ENCODE measurements at places on chromosomes 7 and 10.
A peak's percentile ranks its signal among the peaks of the same experiment; 100 is the strongest.

DNA sequence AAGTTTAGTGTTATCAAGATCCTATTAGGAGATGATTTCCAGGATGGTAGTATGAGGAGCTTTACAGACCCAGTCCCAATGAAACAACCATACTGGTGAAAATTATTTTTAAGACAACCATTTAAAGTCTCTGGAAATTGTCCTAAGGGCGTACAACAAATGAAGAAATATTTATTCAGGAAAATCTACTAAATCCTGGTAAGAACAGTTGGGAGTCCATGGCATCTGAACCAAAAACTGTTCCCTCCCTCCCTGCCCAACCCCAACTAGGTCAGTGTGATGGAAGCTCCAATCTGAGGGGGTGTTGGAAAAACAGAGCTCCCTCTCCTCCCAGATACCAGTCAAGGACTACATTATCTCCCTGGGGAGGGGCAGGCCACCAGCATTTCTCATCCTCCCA lies 74.7 kb upstream of the MKLN1 start:
- no peak for DNase-seq

DNA sequence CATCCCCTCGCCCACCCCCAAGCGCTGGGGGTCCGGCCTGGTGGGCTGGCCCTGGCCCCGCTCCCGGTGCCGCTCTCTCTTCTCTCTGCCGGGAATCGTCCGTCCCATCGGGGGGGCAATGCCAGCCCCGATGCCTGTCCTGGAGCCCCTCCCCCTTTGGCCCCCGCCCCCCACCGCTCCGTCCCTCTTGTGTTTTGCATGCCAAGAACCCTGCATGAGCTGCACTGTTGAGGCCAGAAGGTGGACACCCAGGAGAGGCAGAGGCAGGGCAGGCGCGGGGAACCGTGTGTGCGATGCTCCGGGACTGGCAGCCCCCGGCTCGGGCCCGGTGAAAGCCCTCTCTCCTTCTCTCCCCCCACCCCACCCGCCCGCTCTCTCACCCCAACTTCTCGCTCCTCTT lies 22.1 kb upstream of the HSPB1 start:
- DNase-seq, result peak; percentile 83

- DNase-seq, result peak; percentile 16
Measured at GRCh38 chr7:111743244-111743847, 181.1 kb upstream of the IMMP2L start.

DNA sequence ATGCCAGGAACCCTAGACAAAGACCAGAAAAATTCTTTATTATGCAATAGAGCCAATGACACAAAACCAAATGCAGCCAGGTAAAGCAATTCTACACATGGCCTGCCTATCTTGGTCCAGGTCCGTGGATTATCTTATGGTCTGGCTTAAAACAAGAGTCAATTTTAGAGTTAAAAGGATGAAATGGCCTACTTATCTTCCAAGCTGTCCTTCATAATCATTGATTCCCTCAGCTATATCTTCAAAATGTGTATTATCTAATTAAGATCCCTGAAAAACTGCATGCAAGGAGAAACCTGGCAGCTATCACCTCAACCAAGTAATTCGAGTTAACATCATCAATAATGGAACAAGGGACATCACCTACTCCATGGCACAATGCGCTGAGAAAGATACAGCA lies 479.4 kb upstream of the NRP1 start:
- no peak for DNase-seq

- peak; percentile 97 for DNase-seq
Measured at GRCh38 chr7:157690833-157691585, 354.2 kb downstream of the DNAJB6 start.

- DNase-seq, result no peak
Measured at GRCh38 chr7:1975179-1975578, 257.6 kb downstream of the MAD1L1 start.

DNA sequence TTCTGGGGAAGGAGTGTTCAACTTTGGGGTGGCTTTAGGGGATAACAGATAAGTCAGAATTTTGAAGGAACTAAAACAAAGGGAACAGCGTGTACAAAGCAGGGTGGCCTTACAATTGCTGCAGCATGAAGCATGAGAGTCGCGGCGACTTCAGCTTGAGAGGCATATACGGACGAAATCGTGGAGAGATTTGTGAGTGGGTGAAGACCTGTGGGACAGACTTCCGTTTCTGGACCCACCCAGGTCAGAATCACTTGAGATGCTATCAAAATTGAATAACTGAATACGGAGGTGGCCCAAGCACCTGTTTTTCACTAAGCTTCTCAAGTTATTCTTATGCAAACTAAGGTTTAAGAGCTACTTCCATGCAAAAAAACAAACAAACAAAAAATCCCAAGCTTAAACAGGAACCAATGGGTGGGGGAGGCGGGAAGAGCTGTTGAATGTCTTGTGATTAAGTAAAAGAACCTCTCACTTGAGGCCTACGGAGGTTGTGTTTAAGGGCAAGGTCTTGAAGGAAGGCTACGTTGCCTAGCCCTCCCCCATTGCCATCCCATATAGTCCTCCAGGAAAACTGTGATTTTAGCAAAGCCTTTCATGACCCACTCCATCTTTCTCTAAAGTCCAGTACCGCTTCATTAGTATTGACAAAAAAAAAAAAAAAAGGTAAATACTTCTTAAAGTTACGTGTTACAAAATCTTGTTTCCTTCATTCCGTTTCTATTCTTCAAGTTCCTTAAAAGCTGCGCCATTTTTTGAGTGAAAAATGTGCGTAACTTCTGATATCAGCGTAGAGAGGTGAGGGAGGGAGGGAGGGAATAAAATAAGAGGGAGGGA lies 1.3 kb upstream of the TRIM24 start:
- peak; percentile 76 for DNase-seq

DNA sequence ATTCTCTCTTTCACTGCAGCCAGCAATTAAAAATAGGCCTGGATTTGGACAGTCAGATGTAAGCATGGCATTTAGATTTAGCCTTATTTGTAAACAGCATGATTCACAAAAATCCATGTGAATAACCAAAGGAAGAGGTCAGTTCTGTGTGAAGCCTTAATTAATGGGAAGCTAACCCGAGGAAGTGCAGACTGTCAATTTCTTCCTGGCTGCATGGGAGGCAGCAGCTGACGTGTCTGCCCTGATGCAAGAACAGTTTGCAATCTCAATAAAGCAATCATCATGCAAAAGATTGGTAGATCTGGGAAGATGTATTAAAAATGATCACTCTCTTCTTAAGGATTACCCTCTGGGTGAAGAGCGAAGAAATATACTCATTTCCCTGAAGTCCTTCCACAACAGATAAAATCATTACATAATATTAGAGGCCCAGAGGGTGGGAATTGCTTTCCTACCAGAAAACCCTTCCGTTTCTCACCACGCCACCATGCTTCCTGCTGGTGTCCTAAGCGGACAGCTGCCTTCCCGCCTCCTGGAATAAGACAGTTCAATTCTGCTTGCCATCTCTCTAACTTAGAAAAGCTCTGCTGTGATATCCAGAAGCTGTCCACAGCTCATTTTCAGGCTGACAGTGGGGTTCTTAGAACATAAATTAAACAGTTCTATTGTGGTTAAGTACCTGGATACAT lies 526.7 kb upstream of the NRP1 start:
- no peak for DNase-seq

DNA sequence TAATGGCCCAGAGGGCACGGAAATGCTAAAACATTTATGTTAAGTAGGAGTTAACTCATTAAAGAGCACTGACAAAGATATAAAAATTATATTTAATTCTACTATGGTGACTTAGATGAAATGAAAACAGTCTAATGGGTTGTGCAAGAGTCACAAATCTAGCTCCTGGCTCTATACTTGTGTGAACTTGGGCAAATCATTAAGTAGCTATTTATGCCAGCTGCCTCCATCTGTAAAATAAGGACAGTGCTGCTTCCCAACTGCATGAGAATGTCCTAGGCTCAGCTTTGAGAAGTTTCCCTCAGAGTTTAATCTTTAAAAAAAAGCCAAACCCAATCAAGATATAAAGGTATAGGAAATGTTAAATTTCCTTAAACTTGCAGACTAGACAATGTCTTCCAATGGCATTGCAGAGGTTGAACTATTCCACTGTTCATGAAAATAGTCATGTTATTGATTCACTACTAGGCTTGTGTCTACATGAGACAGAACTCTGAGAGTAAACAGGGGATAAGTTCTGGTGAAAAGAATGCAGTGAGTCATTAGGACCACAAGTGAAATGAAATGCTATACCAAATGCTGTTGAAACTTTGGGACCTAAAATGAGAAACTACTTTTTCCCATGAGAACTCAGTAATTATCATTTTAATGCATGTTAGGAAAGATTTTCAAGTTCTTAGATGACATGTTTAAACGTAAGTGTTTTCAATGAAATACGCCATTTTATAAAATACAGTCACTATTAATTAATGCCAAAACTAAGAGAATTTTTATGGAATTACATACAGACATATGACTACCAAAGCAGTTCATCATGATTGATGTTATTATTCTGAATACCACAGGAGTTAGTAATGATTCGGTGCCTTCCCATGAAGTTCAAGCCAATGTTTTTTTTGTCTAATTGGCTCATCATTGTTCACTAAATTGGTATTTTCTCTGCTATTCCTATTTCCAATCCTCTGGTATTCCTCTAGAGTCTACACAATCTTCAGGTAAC lies 84.2 kb downstream of the CDK6 start:
- no peak for DNase-seq

GRCh38 chr10:13624630-13625029 lies 37.9 kb downstream of the PRPF18 start:
- no peak for DNase-seq

DNA sequence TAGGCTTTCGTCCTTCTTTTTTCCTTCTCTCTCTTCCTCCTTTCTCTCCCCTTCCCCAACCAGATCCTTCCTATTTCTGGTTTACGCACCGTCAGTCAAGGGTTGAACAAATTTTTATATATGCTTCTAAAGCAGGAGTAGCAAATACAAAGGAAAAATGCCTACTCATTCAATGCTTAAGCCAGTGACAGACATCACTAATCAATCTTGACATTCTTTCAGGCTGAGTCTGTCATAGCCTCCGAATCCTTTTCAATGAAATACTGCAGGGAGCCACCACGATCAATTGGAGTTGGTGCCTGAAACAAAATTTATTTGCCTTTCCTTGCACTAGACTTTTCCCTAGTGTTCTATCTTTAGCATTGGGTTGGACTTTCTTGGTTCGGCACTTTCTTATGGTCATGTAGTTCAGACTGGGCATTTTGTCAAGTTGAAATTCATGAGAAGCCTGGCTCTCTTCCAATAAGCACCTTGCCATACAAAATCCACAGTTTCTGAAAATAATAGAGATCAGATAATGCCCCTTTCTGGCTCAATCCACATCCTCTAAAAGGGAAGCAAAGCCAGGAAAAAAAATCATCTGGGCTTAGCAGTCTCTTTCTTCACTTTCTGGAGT lies 239.5 kb upstream of the PLXNA4 start:
- DNase-seq, result no peak

DNA sequence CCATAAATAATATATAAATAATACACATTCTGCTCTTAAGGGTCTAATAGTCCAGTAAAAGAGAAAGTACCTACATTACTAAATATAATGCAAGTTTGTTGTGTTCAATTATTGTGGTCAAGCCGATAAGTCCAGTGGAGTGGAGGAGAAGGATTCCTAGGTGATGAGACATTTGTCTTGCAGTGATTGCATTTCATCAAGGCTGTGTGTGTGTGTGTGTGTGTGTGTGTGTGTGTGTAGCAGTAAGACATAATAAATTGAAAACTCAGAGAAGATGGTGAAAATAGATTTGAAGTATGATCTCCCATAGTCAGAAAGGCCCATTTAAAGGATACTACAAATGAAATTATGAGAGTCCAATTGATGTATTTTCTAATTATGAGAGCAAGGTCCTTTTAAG lies 192.5 kb upstream of the SEMA3C start:
- no peak for DNase-seq

- peak; percentile 50 for DNase-seq
Measured at GRCh38 chr10:31749981-31750840, 178.4 kb downstream of the ARHGAP12 start.

GRCh38 chr7:54701982-54702381 lies 57.0 kb downstream of the SEC61G start:
- no peak for DNase-seq

DNA sequence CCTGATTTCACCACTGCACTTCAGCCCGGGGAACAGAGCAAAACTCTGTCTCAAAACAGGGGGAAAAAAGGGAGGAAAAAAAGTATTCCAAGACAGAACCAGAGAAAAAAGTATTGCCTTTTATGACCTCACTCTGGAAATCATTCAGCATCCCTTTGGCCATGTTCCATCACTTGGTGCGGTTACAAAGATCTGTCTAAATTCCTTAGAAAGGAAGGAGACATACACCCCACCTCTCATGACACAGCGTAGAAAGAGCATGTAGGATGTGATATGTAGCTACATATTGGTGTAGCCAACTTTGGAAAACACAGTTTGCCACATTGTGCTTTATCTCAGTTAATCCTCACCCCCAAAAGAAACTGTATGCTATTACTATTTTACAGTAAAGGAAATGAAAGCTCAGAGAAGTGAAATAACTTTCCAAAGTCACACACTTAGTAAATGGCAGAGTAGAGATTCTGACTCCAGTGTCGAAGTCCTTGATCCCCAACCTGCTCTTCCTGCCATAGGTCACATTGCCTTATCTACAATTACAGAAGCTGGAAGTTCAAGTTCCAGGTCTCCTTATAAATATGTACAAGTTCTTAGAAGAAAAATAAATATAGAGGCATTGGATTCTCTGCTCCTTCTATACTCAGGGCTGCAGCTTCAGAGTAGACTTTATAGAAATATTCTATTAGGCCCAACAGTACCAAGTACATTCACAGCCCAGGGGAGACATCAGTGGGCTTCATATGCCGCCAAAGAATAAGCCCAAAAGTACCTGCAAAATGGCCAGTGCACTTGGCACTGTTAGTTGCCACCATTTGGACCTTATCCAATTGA lies 91.6 kb upstream of the KMT2E start:
- no peak for DNase-seq

GRCh38 chr7:25664593-25664992 lies 436.3 kb upstream of the NPVF start:
- DNase-seq, result no peak

DNA sequence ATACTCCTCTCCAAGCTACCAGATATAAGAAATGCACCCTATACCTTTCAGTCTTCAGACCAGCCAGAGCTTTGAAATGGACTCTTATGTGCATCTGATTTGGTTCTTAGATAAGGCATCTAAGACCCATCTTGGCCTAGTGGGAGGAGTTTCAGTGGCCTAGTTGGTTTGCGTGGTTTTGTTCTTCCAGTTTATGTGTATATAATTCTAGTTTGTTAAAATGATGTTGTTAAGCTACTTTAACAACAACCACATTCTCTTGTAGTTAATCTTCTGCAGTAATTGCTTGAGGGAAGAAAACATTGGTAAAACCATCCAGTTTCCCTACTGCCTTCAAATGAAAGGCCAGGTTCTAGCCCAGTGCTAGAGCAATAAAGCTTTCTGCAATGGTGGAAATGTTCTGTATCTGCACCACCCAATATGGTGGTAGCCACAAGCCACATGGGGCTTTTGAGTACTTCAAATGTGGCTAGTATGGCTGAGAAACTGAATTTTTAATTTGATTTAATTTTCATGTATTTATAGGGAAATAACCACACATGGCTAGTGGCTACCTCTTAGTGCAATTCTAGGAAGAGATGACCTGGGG lies 66.3 kb downstream of the KLHDC10 start:
- no peak for DNase-seq

- DNase-seq, result no peak
Measured at GRCh38 chr7:104529567-104529966, 201.2 kb downstream of the LHFPL3 start.
